ENCODE measurements at places on chromosomes 7 and 10. TPM values are rescaled to one million over a fixed set of nuclear protein-coding genes. Genes with fewer than 3 reads are reported as not detected.

The NAT16 gene
- not detected for total RNA-seq

GRCh38 chr7:143948733-143949132 is 5.9 kb upstream of the OR2F1 start:
- H3K4me1 ChIP-seq = no peaks in the 10 kb centered on the region
- H3K27me3 ChIP-seq = no peaks in the 10 kb centered on the region
- no peak for DNase-seq
- H3K4me3 ChIP-seq = no peak overlapping the region

DNA sequence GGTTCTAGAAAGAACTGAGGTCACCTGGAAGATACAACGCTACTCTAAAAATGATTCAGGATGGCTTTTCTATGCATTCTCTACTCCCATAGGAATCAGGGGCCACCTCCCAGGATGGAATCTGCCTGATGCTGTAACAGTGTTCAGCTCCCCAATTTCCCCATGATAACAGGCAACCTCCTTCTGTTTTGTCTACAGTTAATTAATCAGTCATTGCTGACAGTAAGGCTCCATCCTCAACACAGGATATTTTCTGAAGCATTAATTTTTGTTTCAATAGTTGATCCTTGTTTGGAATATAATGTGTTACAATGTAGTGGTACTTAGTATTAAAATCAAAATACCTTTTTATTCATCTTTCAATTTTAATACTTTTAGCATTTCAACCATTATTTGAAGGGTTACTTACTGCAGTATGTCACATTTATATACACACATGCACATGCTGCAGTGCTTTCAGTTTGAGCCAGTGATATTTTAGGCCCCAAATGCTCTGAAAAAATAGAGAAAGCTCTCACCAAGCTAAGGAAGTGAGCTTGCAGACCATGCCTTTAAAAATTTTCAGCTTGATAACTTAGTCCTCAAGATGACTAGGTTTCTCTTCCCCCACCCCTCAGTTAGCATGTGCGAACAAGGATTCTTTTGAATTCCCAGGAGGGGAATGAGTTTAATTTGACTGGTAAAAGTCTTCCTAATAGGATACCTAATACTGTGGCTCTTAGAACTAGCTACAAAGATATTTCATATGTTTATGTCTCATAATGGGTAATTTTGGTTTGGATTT is 592 bp upstream of the PIK3CG start:
- DNase-seq = no peak
- no peaks in the 10 kb centered on the region for H3K36me3 ChIP-seq
- H3K27ac ChIP-seq = no peak overlapping the region
- H3K27me3 ChIP-seq = no peaks in the 10 kb centered on the region

DNA sequence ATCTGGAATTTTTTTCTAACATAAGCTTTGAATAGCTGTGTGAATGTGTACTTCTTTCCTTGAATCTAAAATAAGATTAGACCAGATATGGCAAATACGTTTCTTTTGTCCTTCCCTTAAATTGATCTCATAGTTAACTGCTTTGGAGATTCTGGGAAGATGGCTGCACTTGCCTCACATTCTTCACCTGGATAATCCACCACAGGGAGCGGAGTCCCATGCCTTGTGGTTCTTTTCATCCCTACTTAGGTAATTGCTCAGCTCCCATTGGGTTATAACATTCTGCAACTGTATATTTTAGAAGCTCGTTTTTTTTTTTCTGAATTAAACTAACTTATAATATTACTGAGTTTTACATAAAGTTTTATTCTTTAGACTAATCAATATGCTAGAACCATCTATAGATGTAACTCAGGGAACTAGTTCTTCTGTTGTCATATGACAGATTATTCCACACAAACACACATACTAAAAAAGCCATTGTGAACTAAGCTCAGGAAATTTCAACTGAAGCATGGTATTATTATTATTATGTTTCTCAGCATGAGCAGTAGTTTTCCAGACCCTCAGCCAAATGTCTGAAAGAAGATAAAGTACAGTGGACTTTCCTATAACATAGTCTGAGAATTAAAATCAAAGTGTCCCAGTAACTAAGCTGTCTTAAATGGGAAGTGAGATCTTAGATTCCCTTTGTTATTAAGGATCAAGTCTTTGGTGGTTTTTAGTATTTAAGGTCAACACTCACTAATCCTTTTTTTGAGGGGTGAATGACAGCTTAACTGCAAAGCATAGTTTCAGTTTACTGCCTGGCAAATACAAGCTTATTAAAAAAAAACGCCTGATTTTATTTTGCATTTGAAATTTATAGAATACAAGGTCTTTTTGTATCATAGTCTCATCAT is 182.3 kb downstream of the PPP1R9A start:
- no peak overlapping the region for H3K4me3 ChIP-seq
- H3K4me1 ChIP-seq = no peaks in the 10 kb centered on the region
- H3K27me3 ChIP-seq = no peaks in the 10 kb centered on the region
- no peak overlapping the region for H3K27ac ChIP-seq
- no peaks in the 10 kb centered on the region for H3K36me3 ChIP-seq
- DNase-seq = no peak

DNA sequence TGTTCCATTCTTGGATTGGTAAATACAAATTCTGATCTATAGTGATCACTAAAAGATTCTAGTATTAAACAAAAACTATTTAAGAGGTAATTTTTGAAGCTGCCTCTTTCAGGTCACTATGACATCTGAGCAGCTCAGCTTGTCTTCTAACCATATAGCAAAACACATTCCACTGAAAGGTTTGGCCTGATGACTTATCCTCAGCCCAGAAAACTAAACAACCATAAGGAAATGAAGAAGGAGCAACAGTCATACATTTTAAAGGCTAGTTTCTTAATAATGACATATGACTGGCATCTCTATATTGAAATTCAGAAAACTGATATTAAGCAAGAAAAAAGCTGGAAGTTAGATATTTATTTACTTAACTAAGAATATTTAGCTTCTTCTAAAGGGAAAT is 24.6 kb downstream of the NT5C2 start:
- peaks cover 38% of the 10 kb centered on the region for H3K36me3 ChIP-seq
- no peak for DNase-seq
- H3K4me1 ChIP-seq = no peaks in the 10 kb centered on the region
- no peak overlapping the region for H3K4me3 ChIP-seq

All from ascending aorta (tissue), 2 donors.